ENCODE measurements at places on chromosomes 12 and 14.

- DNase-seq, result no peak
These were observed 263.7 kb downstream of the BMP4 start for GRCh38 chr14:53692885-53693284.

DNA sequence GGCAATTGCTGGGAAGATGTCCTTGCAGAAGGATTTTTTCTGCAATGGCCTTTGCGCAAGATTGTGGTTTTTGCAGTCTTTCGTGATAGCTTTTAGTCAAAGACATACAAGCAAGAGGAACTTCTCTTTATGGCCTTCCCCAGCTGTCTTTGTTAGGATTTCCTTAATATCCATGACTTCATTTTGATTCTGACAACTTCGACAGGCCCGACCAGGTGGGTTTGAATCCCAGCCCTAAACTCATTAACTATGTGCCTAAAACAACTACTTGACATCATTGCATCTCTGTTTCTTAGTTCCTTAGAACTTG lies 13.3 kb upstream of the VRK1 start:
- no peak for DNase-seq

DNA sequence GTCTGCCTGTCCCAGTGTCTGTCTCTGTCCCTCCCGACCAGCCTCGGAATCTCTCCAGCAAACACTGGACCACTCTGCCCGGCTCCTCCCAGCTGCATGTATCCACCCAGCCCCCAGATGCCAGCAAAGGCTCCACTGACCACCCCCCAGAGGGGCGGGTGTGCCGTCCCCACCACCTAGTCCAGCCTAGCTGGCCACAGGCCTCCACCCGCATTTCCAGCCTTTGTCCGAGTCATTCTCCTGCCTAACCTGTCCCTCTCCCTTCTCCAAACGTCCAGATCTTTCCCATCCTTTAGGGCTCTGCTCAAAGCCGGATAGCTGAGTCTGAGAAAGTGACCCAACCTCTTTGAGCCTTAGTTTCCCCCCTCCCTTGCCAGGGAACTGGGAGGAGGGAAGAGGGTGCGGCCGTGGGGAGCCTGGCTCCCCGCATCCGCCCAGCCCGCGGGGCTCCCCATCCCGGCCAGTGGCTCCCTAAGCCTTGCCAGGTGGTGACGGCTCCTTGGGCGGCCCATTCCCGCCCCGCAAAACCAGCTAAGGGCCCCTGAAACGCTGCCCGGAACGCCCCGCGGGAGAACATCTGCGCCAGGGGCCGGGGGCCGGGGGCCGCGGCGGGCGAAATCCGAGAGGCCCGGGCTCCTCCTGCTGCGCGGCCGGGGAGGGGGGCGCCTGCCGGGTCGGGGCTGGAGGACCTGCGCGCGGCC lies 34.6 kb upstream of the ANKRD9 start:
- DNase-seq, result no peak

- DNase-seq, result peak; percentile 97
These were observed 315 bp upstream of the CCDC85C start for GRCh38 chr14:99604278-99604765.

DNA sequence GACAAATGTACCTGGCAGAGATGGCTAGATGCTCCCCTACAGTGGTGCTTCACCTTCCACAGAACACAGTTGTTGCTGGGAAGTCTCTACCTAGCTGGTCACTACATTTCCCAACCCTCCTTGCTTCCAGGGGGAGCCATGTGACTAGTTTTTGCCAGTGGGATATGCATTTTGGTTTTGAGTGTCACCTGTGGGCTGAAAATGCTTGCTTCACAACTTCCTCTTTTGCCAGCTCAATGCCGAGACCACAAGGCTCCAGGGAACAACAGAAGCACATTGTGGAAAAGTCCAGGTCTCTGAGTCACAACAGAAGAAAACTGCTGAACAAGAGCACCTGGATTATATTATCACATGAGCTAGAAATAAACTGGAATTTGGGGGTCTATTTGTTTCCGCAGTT lies 48.5 kb upstream of the ARHGAP5 start:
- DNase-seq, result no peak

DNA sequence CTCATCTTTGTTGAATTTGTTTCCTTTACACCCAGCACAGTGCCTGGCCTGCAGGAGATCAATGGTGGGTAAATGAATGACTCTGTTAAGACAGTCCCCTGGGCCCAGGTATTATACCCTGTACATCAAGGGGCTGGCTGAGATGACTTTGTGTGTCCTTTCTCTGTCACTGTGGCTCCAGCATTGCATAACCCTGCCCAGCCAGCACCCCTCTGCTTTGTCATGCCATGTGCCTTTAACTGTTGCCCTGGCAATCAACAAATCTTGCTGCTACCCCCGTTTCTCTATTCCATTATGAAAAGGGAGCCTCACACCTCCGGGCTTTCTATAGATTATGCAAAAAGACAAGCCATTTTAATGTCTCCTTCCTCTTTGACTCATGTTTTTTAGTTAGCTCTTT lies 7.6 kb upstream of the FLVCR2 start:
- DNase-seq, result no peak

DNA sequence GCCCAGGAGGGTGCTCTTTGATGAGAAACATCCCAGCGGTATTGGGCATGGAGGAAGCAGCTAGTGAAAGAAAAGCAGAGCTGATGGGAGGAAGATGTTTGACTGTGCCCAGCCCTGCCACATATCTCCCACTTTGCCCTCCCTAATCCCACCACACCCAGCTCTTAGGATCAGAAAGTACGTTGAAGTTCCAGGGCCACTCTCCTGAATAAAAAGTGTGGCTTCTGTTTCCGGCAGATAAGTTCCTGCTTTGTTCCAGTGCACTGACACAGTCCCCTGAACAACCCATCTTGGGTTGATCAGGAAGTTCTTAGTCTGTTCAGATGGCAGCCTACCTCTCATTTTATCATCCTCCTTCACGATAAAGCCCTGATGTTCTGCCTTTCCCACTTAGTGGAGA lies 16.5 kb downstream of the TPCN1 start:
- no peak for DNase-seq

DNA sequence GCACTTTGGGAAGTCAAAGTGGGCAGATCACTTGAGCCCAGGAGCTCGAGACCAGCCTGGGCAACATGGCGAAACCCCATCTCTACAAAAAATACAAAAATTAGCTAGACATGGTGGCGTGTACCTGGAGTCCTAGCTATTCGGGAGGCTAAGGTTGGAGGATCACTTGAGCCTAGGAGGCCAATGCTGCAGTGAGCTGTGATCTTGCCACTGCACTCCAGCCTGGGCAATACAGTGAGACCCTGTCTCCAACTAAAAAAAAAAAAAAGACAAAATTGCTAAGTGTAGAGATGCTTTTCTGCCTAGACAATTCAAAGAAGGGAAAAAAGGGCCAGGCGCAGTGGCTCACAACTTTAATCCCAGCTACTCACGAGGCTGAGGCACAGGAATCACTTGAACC lies 3.4 kb upstream of the LRP6 start:
- no peak for DNase-seq

DNA sequence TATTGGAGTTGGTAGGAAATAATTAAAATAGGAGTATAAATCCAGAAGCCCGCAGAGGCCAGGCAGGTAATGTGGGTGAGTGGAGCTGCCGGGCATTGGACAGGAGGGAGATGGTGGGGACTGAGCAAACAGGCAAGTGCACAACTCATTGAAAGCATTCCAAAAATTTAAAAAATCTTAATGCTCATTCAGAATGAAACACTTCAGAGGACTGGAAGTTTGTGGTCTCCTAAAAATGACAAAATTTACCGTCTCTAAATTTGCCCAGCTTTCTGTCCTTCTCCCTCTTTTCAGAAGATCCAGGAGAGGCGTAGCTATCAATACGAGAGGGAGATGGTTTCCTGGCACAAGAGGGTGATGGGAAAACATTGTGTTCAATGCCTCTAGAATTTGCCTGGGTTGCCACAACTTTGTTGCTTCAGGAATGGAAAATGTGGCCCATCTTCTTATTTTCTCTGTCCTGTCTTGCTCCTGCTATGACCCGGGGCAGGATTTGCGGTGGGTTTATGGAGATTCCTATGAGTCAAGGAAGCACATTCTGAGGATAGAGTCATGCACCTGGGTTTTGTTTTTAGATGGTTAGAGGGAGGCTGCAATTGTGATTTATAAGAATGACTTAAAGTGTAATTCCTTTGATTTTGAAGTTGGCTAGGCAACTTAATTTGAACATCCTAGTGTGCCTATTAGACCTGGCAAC lies 72.2 kb downstream of the BORCS5 start:
- DNase-seq, result no peak

GRCh38 chr14:71327691-71328090 lies 420.4 kb downstream of the PCNX1 start:
- no peak for DNase-seq

GRCh38 chr12:84807249-84807648 lies 105.3 kb downstream of the SLC6A15 start:
- DNase-seq, result peak; percentile 14

DNA sequence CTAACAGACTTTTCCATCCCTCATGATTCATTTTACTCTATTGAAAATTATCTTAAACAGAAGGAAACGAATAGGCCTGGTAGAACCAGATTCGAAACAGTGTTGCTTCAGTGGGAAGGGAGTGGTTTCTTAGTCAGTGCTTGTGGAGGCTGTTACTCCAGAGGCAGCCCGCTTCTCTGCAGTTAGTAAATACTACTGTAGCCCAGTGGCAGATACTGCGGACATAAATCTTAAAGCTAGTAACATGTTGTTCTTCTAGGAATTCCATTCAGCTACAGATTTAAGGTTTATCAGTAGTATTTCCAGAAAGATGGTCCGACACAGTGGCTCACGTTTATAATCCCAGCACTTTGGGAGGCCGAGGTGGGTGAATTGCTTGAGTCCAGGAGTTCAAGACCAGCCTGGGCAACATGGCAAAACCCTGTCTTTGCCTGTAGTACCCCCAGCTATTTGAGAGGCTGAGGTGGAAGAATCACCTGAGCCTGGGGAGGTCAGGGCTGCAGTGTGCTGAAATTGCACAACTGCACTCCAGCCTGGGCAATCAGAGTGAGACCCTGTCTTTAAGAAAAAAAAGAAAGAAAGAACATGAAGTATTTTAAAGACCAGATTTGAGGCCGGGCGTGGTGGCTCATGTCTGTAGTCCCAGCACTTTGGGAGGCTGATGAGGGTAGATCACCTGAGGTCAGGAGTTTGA lies 45.9 kb downstream of the DIP2B start:
- no peak for DNase-seq

DNA sequence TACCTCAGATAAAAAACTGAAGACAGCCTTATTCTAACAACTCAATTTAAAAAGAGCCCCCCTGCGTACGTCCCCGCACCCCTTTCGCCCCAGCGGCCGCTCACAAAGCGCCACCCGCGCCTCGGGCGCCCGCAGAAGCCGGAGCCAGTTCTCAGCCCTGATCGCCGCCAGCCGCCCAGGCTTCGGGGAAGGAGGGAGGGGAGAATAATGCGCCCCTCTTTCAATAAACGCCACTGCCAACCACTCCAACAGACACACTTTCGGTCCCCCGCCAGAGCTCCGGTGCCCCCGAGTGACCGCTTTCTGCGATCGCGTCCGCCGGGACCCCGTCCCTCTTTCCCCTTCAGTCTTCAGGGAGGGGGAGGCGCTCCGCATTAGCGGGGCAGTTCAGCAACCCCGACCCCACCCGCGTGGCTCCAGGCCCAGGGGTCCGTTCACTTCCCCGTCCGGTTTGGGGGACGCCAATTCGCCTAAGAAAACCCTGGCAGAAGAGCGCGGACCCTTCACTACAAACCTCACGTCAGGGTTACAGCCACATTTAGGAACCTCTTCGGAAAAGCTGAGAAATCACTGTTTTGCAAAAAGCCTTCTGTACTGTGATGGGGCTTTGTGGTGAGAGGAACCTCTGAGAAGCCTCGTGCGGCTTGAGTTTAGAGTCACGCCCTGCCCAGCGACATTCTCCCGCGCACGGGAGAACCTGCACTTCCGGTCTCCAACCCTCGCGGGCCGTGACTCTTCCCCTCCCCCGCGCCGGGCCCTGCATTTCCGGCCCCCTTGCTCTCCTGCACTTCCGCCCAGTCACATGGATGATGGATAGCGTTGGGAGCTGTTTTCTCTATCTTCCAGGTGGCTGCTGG lies 18.7 kb downstream of the FOXG1 start:
- no peak for DNase-seq

DNA sequence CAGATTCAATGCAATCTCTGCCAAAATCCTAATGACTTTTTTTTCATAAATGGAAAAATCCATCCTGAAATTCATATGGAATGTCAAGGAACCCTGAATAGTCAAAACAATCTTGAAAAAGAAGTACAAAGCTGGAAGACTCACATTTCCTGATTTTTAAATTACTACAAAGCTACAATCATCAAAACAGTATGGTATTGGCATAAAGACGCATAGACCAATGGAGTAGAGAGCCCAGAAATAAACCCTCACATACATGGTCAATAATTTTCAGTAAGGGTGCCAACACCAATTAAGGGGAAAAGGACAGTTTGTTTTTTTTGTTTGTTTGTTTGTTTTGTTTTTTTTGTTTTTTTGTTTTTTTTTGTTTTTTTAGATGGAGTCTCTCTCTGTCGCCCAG lies 4.6 kb upstream of the RD3L start:
- no peak for DNase-seq

GRCh38 chr12:89862511-89863445 lies 154.1 kb upstream of the ATP2B1 start:
- no peak for DNase-seq

DNA sequence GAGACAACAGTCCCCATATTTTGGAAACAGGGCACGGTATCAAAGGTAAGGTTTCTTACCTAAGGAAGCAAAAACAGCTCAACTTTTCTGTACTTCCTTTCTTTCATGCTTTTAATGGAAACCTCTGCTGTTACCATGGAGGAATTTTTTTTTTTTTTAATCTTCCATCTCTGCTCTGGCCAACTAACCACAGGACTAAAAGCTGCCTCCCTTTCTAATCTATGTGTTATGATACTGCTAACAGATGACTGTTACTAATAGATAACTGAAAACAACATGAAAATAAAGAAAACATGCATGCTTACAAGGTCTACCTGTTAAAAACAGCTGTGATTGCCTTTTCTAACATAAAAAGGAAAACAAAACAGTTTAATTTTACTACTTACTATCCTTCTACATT lies 168.4 kb downstream of the SOX5 start:
- DNase-seq, result no peak

DNA sequence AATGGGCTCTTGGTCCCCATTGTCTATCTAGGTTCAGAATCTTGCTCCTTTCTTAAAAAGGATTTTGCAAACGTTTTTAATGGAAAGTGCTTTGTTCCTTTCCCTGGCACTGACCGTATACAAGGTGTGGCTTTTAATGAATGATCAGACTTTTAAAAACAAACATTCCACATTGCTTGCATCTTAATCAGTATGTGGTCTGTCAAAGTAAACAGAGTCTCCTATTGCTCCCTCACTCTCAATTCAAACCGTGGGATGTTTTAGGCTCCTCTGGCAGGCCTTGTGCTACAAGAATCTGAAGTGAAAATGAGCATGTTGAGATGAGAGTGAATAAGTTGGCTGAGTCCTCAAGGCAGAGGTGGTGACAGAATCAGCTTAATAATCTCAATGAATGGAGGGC lies 107.0 kb downstream of the VRK1 start:
- no peak for DNase-seq

DNA sequence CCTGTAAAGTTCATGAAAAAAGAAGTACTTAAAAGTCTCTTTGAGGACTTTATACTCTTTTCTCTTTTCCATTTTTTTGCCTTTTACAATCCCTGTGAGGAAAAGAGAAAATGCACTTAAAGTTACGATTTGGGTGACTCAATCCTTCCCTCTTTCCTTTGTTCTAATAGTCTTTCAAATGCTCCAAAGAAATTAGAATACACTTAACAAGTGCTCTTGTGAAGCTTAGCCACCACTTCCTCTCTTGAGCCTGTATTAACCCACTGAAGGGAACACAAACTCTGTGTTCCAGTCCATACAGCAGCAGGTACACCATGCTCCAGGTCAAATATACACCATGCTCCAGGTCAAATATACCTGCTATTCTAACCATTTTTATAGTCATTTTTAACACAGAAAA lies 581.1 kb upstream of the MGAT4C start:
- no peak for DNase-seq

All from H54 (cell line).